ENCODE measurements at places on chromosomes 3 and 15.

DNA sequence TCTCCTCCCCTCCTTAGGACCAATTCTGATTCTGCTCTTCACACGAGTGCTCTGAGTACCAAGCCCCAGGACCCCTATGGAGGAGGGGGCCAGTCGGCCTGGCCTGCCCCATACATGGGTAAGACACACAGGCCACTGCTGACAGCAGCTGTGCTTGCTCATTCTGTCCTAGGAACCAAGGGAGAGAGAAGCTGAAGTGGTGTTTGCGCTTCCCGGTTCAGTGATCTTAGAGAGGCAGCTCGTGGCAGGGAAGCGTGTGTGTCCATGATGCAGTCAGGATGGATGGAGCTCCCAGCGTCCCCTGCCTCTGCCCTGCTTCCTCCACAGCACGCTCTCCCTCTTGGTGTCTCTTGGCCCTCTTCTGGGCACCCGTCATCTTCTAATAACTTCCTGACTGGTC lies 77.6 kb downstream of the CRTC3 start:
- DNase-seq, result no peak

DNA sequence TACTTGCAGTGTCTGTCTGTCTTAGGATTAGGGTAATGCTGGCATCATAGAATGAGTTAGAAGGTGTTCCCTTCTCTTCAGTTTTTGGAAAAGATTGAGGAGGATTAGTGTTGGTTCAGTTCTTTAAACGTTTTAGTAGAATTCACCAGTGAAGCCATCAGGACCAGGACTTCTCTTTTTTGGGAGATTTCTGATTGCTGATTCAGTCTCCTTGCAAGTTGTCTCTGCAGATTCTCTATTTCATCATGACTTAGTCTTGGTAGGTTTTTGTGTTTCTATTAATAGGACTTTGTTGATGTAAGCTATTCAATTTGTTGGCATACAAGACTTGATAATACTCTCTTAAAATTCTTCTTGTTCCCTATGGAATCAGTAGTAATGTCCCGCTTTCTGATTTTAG lies 48.9 kb downstream of the STT3B start:
- DNase-seq, result no peak

DNA sequence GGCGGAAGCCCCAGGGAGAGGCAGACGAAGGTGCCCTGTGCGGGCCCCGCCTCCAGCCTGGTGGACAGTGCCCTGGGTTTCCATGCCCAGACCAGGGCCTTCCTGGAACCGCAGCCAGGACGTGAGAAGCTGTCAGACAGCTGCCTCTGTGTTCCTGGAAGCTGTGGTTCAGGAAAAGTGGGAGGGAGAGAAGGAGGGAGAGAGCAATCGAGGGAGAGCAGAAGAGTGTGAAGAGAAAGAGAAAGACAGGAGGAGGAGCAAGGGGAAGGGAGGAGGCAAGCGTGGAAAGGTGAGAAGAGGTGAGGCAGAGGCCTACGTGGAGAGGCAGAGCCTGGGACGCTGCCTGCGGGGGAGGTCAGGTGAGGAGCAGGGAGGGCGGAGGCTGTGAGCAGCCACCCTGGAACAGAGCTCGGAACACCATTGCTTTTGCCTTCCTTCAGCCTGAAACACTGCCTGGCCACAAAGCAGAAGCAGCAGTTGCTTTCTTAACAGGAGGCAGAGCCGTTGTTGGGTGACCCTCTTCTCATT lies 18.6 kb downstream of the ZDHHC19 start:
- no peak for DNase-seq

- DNase-seq, result no peak
These were observed 52.4 kb upstream of the XRN1 start for GRCh38 chr3:142500211-142500610.

DNA sequence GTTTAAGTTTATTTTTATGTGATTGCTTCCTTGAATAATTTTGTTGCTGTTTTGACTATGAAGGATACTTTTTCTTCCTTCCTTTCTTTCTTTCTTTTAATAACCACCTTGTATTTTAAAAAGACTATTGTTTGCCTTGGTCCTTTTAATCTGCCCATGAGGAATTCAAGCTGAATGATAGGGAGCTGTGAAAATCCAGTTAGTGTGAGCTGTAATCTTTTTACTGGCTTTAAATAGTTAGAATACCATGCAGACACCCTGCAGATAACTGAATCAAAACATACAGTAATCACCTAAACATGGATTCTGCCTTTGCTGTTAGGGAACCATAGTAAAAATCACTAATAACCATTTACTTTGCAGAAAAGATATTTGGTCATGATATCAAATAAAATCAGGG lies 110.7 kb downstream of the RSRC1 start:
- DNase-seq, result no peak

- no peak for DNase-seq
These were observed 58.3 kb downstream of the LSM3 start for GRCh38 chr3:14236902-14237301.

DNA sequence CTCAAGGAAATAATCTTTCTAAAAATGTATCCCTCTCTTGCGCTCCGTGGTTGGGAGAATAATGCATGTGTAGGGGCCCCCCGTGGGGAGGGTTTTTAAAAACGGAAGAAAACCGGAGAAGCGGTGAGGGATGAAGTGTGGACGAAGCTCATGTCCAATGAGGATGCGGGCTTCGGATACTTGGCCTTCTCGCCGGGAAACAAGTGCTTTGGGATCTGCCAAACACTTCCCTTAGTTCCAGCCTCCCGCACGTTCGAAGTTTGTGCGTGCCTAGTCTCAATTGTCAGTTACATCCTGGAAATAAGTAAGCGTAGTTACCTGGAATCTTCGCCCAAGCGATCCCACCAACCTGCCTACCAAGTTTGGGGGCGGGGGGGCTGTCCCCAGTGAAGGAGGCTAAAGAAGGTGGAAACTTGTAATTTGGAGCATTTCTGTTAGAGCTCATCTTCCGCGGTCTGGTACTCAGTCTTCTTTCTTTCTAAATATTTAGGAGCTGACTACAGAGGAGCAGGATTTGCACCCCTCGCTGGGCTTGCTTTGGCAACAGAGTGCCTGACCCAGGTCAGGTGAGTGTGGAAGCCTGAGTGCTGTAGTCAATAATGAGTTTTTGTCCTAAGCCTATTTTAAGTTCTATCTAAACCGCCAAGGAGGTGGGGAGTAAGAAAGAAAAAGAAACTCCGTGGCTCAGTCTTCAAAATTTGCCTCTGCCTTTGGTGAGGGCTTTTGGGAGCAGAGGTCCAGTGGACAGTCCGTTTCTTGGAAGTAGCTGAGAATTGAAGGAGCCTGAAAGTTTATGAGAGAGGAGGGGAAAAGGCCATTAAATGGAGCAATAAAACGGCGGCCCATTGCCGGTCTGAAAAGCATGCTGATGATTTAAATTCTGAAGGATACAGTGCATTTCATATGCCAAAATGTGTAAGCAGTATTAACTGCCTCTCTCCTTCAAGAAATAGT lies 1.1 kb downstream of the ITPR1 start:
- DNase-seq, result peak; percentile 70

GRCh38 chr3:79111375-79112052 lies 656.3 kb downstream of the ROBO1 start:
- no peak for DNase-seq

DNA sequence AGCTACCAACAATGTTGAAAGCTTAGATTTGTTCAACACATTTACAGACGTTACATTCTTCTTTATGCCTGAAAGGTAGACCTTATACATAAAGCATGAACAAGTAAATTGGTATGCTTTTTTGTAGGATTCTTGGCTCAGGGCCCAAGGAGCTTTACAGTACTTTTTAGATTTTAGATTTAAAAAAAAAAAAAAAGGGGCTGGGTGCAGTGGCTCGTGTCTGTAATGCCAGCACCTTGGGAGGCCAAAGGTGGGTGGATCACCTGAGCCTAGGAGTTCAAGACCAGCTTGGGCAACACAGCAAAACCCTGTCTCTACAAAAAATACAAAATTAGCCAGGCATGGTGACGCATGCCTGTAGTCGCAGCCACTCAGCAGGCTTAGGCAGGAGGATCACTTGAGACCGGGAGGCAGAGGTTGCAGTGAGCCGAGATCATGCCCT lies 39.7 kb downstream of the MEF2A start:
- no peak for DNase-seq

Measured in left forelimb (tissue), 1 donor.